ENCODE measurements at places on chromosomes 16 and 17.

DNA sequence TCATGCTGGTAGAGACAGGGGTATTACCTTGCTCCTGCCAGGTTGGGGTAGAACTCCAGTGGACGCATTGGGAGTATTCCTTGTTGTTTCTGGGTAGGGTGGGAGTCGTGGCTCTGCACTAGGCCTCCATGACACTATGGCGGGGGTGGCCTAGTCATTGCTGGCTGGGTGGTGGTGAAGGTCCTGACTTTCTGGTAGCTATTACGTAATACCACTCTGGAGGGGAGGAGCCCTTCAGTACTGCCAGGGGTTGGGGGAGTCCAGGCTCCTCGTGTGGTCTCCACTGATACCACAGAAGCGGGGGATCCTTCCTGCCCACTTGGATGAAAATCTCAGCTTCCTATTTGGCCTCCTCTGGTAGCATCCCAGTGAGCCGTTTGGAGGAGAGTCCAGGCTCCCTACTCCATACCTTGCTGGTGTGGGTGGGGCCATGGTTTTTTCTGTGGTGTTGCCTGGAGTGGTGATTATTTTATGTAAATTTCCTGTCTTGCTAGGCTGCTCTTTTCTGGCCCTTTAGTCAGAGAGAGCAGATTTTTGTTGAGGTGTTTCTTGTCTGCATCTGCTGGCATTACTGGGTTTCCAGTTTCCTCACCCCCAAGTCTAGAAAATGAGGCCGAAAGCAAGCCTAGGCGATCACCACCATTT, 65.8 kb upstream of the GNG13 start:
- no peak for DNase-seq

- no peak for DNase-seq
Measured at GRCh38 chr16:74700116-74700437, 585 bp downstream of the MLKL start.

- no peak for DNase-seq
Measured at GRCh38 chr17:73549841-73550430, 94.3 kb downstream of the SDK2 start.

- no peak for DNase-seq
Measured at GRCh38 chr16:70740914-70741782, 55.3 kb upstream of the MTSS2 start.

DNA sequence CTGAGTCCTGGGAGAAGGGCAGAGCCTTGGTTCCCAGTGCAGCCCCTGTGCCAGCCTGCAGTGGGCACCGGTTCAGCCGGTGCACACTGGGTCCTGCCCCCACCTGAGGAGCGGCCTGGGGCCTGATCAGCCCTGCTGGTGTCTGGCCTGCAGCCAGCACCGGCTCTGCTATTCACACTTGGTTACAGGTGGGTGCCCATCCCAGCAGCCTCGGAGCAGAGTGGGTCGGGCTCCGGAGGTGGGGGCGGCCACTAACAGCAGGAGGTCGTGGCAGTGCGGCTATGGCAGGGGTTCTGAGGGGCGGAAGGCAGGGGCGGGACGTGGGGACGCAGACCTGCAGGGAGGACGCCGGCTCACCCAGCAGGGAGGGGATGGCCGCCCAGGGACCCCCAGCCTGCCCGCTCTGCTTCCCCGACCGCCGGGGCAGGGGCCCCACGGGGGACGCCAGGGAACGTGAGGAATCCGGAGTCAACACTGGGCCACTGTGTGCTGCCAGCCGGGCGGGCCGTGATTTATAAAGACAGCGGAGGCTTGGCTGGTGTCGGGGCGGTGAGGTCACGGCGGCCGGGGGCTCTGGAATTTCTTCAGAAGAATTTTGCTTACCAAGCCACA, 20.3 kb downstream of the METRNL start:
- DNase-seq: no peak

DNA sequence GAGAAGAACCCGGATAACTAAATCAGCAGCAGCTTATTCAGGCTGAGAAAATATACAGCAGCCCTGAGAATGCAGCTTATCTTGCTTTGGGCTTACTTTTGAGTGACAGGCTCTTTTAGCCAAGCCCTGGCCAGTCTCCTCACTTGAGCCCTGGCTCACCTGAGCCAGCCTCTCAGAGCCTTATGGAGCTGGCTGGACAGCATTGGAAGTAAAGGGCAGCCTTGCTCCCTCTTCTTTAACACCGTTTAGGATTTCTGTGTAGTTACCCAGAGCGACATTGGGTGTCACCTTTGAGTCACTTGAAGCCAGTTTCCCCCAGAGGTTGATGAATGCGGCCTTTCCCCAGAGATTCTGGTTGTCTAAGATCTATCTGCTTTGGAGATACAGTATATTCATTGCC, 7.7 kb upstream of the NPIPB2 start:
- peak; percentile 41 for DNase-seq

GRCh38 chr16:27847030-27847550, 216.4 kb downstream of the GSG1L start:
- no peak for DNase-seq

GRCh38 chr17:66523378-66524200, 221.2 kb downstream of the PRKCA start:
- DNase-seq: no peak

Measured in D721Med (cell line).